ENCODE measurements at places on chromosomes 6 and 20.

DNA sequence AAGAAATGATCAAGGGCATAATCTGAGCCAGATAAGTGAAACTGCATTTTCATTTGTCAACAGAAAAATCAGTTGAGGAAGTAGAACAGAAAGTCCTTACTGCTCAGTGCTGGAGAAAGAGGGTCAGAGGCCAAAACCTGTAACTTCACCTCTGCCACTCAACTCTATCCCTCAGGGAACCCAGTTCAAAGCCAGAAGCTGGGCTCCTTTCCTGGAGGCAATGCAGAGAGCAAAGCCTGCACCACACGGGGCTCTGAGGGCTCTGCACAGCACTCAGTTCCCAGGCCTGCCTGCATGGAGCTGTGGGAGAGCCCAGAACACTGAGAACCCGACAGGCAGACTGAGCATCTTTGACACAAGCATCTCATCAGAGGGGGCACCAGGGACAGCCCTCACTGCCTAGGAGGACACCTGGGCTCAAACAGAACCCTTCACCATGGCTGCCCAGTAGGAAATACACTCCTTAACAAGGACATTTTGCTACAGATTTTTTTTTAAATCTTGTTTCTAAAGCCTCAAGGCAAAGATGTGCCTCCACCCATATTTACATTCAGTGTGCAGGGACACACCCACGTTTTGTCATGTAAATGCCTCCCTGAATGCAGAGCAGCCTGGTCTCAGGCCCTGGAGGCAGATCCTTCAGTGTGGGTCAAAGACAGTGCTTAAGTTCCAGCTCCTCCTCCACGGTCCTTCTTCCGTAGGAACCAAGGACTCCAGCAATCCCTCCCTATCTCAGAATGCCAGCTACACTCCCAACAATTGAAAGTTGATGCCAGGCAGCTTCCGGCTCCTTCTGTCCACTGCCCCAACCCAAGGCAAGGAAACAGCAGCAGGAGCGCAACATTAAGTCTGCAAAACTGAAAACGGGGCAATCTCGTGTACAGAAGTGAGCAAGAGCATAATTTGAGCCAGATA is 6.6 kb downstream of the RNASET2 start:
- DNase-seq = no peak

GRCh38 chr6:2984738-2985406 is 13.5 kb upstream of the SERPINB6 start:
- no peak for DNase-seq

DNA sequence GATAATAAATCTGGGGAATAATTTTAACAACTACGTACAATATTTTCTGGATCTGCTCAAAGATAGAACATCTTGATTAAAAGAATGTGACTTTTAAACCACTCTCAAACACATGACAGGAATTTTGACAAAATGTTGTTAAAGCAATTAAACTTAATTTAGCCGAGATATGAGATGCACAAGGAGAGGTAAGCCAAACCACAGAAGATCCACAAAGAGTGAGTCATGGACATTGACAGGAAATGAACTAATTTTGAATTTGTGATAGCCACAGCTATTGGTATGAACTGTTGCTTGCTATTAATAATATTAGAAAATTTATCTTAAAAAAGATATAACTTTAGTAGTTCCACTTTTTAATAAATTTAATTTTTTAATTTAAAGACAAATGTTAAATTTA is 27.8 kb upstream of the VGLL2 start:
- DNase-seq = peak; percentile 42

- DNase-seq = peak; percentile 65
These were observed 120.2 kb downstream of the MBOAT1 start for GRCh38 chr6:20092071-20092566.

DNA sequence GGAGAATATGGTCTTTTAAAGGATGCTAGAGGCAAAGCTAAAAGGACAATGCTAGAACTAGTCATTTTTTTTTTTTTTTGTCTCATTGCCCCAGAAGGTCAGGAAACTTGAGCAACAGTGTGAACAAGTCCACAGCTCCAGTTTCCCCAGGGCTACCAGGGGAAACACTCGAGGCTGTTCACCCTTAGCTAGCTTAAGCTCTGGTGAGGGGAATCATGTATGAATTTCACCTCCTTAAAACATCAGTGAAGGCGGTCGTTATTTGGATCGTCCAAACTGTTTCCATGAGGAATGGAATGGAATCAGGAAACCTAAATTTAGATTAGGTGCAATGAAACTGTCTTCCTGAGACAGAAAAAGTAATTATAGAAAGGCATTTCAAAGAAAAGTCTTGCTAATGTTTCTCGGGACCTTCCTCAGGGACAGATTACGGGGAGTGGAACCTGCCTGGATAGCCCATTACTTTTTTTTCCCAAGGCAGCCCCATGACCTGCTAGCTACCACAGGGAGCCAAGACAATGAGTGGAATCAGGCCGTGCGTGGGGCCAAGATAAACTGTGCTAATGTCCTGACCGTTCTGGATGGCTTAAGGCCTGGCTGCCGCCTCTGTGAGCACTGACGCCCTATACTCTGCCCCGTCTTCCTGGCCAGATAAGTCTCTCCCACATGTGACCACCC is 164.8 kb upstream of the SGK1 start:
- DNase-seq = no peak

GRCh38 chr6:154868143-154868594 is 126.9 kb upstream of the TIAM2 start:
- DNase-seq = peak; percentile 66

DNA sequence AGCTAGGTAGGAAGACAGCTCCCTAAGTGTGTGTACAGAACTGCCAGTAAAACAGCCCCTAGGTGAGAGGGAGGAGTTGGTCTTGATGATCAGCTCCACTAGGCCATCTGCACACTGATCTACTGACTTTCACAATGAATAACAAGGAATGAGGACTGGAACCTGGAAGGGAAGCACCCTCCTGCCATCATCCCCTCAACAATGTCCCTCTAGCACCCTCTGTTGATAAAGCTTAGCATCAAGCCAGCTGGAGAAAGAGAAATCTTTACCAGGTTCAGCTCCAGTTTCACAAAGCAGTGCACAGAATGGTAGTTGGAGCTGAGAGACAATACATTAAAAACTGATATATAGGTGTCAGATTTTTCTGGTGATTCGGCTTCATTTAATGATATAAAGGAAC is 57.2 kb upstream of the IRAK1BP1 start:
- peak; percentile 42 for DNase-seq

GRCh38 chr6:148758492-148758891 is 11.7 kb downstream of the UST start:
- no peak for DNase-seq

- DNase-seq = no peak
These were observed 87.1 kb upstream of the SCGN start for GRCh38 chr6:25564943-25565342.

- DNase-seq = no peak
These were observed 290.3 kb downstream of the TAF4 start for GRCh38 chr20:61775423-61775822.

DNA sequence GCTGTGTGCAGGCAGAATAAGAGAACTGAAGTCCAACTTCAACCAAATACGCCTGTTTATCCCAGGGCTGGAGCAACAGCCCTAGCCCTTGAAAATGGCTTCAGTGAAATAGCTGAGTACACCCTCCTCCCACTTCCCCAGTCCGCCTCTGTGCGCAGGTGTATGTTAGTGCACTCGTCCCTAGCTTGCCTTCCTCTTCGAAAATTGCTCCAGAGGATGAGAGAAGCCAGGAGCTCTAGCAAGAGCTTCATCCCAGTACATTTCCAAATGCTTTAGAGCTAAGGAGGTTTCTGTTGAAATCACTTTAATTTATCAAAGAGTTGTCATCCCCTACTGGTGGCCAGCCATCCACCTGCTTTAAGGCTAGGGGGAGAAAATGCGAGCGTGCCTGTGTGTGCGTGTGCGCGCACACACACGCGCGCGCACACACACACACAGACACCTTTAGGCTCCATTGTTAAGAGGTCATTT is 5.4 kb upstream of the POU3F2 start:
- no peak for DNase-seq

GRCh38 chr6:3282476-3283236 is 23.9 kb downstream of the PSMG4 start:
- no peak for DNase-seq

- DNase-seq = no peak
These were observed 110.8 kb upstream of the HDAC2 start for GRCh38 chr6:114081730-114082129.

All from kidney tubule cell (primary cell).